ENCODE measurements at places on chromosomes 2 and 18.

DNA sequence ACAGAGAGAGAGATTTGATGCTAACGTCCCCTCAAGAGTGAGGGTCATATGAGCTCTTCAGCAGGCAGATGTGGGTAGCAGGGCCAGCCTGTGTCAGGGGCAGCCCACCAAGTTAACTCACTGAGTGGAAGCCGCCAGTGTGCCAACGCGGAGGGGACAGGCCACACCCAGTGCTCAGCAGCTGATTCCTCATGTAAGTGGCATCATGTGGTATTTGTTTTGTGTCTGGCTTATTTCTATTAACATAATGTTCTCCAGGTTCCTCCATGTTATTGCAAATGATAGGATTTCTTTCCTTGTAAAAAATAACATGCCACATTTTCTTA is 4.0 kb downstream of the IMP4 start:
- no peak for DNase-seq

- DNase-seq = no peak
These were observed 118.4 kb downstream of the ARL4C start for GRCh38 chr2:234378440-234378839.

- no peak for DNase-seq
These were observed 13.4 kb downstream of the SPTBN1 start for GRCh38 chr2:54469484-54470053.

GRCh38 chr2:127098711-127099110 is 8.2 kb downstream of the BIN1 start:
- DNase-seq = no peak

DNA sequence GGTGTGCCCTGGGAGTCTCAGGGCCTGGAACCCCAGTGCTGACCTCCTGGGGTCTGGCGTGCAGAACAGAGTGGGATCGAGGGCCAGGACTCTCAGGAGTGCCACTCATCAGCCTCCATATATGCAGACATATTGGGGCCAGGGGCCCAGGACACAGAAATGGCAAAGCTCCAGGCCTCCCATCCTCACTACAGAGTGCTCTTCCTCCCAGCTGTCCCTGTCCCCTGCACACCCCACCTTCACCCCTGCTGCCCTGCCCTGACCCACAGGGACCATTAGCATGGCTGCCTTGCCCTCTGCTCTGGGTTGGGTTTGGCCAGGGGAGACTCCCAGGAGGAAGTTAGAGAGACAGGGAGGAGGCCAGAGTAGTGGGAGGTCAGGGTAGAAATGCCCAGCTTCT is 2.8 kb downstream of the TEX51 start:
- DNase-seq = no peak

DNA sequence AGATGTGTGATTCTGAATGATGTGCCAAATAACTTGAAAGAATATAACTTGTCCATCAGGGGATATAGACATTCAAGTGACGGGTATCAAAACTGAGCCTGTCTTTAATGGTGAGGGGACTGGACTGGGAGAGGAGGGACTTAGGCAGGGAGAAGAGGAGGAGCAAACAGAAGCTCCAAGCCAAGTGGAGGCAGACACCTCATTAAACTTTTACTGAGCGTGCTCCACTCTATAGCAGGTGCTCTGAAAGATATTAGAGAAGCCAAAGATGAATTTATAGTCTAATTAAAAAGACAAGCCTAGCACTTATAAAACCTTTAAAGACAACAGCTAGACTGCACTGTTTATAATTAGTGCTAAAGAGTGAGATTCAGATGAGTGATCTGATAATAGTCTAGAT is 47.7 kb upstream of the SMAD2 start:
- DNase-seq = no peak

GRCh38 chr18:69968039-69968438 is 20.4 kb upstream of the CD226 start:
- no peak for DNase-seq

DNA sequence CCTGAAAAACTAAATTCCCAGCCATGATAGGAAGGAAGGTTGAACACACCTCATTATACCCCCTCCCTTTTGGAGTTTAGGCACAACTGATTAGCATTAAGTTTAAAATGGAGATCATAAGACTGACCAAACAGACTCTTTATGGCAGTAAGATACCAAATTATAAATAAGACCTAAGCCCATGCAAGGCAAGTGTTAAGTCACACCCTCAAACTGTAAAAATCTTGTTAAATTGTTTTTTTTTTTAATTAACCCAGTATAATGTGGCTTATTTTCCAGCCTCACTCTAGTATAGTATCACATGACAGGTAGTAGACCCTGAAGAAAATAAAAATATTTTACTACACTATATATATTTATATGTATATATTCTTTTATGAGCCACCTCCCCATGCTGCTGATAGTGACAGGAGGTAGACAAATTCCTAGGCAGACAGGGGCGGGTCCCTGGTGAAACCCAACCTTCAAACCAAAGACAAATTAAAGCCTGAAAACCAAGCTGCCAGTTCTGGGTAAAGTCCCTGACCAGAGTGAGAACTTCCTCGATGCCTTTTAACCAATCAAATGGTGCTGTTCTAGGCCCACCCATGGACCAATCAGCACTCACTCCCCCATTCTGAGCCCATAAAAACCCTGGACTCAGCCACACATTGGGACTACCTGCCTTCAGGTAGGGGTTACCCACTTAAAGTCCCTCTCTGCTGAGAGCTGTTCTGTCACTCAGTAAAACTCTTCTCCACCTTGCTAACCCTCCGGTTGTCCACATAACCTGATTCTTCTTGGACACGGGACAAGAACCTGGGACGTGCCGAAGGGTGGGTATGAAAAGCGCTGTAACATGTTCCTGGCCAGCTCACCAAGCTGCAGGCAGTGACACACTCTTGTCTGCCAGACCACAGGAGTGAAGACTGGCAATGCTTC is 123.9 kb upstream of the B3GNT2 start:
- DNase-seq = no peak

- no peak for DNase-seq
These were observed 12.1 kb upstream of the KDSR start for GRCh38 chr18:63378919-63379638.

- no peak for DNase-seq
These were observed 12.0 kb downstream of the PSMD1 start for GRCh38 chr2:231068525-231069222.

DNA sequence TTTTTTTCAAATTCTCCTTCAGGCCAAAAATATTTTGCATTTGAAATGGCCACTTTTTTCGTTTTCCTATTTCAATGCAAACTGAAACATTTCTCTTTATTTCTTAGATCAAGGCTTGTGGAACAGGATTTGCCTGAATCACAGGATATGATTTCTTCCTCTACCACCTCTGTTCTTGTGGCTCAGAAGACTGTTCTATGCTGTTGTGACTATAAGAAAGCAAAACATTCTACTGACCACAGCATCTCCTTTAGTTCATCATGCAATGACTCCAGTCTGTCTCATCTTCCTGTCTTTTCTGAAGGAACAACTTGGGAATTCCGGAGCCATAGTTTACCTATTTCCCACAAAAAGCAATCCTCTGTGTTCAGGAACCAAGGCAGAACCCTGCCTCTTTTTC is 16.2 kb upstream of the ZNF512 start:
- DNase-seq = no peak

GRCh38 chr2:16102976-16103380 is 162.6 kb downstream of the MYCN start:
- no peak for DNase-seq

GRCh38 chr18:5746844-5747243 is 148.5 kb downstream of the TMEM200C start:
- DNase-seq = no peak

DNA sequence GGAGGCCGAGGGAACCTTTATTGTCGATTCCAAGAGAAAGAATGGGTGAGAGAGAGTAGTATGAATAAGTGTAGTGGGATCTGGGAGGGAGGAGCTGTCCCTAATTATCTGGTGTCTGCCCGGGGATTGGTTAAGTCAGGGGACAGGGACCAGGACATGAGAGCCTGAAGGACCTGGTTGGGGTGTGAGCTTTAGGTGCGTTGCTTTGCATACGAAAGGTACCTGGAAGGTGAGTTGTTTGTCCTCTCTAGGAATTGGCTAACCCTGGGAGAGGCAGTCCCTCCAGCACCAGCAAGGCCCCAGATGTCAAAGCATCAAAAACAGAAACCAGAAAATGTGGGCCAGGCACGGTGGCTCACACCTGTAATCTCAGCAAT is 48.1 kb upstream of the RPL31 start:
- no peak for DNase-seq

DNA sequence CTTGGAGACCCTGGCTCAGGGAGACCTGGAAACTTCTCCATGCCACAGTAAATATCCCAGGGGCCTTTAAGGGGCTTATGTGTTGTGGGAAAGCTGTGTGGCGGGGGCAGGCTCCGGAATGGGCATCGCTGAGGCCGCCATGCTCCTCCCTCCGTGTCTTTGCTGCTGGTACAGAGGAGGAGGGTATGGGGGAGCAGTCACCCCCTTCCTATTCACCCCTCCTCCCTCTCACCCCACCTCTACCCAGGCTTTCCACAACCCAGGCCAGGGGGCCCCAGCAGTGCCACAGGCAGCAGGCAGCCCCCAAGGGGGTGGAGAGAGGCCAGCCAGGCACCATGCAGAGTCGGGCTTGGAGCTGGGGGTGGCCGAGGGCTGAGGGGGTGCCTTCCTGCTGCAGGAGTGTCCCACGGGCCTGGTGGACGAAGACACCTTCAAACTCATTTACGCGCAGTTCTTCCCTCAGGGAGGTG is 28.0 kb upstream of the FAHD2A start:
- DNase-seq = no peak

GRCh38 chr2:52210161-52210560 is 1178.2 kb upstream of the NRXN1 start:
- no peak for DNase-seq

GRCh38 chr2:214629875-214630274 is 179.6 kb downstream of the BARD1 start:
- DNase-seq = no peak

DNA sequence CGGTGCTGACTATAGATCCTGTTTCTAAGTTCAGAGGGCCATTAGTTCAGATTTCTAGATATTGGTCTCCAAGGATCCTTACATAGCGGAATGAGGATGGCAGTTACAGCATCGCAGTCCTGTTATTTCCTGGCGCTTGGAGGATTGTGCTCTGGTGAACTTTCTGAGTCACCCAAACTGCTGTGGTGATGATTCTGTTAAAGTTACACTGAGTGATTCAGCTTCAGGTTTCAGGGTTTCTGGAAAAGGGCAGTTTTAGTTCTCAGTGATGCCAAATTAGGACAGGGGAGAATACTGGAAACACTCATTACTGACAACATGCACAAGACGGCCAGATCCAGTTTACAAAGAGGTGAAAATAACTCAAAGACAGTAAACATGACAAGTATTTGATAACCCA is 52.1 kb upstream of the ANKRD62 start:
- DNase-seq = no peak

DNA sequence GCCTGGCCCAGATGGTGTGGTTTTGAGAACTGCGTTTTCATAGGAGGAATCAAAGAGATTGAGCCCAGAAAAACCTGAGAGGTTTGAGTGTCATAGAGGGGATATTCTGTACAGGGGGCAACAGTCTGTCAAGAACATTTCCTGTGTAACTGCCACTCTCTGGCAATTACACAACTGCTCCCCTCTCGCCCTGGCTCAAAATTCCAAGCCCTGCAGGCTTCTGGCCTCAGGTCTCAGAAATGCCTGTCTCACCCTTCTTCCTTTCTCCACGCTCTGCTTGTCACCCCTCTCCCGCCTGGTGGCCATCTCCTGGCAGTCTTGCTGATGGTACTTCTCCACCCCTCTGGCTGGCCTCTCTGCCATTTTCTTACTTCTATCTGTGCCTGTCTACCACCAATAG is 4.0 kb downstream of the VAMP5 start:
- DNase-seq = no peak

- no peak for DNase-seq
These were observed 76.9 kb downstream of the MYO1B start for GRCh38 chr2:191321861-191322662.

GRCh38 chr2:26583381-26583911 is 57.7 kb downstream of the CIB4 start:
- no peak for DNase-seq

DNA sequence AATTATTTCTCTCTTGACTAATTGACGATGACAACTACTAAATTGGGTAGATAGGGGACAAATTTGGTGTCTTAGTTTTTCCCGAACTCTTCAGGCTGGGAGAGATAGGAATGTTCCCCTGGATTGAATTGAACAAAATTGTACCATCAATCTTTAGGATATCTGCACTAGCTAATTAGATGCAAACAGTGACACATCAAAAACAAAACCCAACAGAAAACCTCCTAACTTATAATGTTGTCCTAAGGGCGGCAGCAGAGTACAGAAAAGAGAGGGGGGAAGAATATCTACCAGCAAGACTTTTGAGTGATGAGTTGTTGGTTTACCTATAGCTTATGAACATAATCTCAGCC is 342.9 kb downstream of the INSIG2 start:
- DNase-seq = no peak

DNA sequence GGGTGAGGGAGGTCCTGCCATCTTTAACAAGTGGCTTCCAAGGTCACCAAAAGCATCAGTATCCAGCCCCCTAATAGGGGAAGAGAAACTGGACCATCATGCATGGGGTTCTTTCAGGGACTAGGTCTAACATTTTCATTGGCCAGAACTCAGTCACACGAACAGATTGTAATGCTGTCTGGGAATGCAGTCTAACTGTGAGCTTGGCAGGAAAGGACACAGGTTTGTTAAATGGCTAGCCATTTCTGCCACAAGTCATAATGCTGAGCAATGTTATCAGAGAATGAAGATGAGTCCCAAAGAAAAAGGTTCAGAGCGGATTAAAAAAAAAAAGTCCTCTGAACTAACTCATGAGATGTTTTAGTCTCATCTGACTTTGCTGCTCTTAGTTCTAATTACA is 70.9 kb upstream of the TNP1 start:
- no peak for DNase-seq

- DNase-seq = no peak
These were observed 56.7 kb upstream of the ASAP2 start for GRCh38 chr2:9149726-9150567.

DNA sequence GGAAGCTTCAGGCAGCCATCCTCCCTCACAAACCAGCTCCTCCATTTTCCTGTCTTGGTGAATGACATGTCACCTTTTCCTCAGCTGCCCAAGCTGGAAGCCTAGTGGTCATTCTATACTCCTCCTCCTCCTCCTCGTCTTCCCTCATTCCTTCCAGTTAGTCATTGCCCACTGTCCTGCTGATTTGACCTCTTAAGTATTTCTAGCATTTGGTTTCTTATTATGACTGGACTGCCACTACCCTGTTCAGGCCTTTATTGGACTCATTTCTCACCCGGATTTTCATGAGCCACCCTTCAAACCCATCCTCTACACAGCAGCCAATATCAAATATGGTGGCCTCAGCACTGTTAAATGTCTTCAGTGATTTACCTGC is 21.9 kb upstream of the MGAT5 start:
- no peak for DNase-seq
